Stimulated activated CD4-positive, alpha-beta T cell treated with anti-CD3 and anti-CD28 coated beads, Interleukin-1b, Interleukin-23, amount 100 ng/mL, for 24 hours (primary cell): ENCODE measurements at places on chromosomes 16 and 17.
A peak's percentile ranks its signal among the peaks of the same experiment; 100 is the strongest.

DNA sequence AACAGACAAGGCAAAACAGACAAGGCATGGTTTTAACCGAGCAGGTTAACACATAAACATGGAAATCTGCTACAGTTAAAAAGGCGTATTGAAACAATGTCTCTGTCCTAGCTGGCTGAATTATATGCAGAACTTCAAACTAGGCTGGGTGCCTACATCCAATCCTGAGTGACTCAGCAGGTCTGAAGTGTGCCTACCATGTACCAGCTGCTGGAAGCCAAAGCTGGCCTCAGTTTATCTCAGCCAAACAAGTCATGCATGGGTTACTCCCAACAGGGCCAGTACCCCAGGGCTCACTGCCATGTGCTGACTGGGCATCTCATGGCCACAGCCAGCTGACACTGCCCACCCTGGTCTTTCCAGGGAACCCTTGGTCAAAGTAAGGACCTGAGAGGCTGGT lies 4.0 kb downstream of the C1QBP start:
- DNase-seq = no peak

DNA sequence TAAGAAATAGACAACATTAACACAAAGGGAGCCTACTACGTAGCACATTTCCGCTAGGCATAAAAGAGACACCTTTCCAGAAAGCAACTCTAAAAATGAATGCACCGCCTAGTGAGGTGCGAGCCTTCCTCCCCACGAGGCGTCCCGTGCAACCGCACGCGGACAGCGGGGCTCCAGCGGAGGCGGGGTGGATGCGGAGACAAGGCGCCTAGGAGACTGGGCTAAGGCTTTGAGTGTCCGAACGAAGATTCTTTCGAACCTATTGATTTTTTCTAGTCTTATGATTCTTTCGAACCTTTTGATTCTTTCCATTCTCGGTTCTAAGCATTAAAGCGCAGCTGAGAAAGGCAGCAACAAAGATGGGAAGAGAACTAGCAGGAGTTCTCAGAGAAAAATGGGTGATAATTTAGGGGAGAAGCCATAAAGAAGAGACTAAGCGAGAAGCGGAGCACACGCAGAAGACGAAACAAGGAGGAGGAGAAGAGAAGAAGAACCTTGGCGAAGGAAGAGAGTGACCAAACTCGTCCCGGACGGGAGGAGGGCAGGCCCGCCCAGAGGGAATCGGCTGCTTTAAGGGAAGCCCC lies 394 bp upstream of the CPD start:
- peak; percentile 48 for DNase-seq

- DNase-seq = peak; percentile 26
Measured at GRCh38 chr17:63446753-63447470, 806 bp upstream of the CYB561 start.

GRCh38 chr17:20996724-20997615 lies 45.8 kb downstream of the USP22 start:
- DNase-seq = no peak

- DNase-seq = no peak
Measured at GRCh38 chr16:57516176-57516725, 20.1 kb downstream of the CCDC102A start.
